ENCODE measurements at places on chromosomes 5 and 9. TPM values are rescaled to one million over a fixed set of nuclear protein-coding genes. Genes with fewer than 3 reads are reported as not detected.

GRCh38 chr5:82809420-82810143 lies 267.6 kb downstream of the TMEM167A start:
- no peak for DNase-seq

Gene CDH18
- total RNA-seq: not detected

- no peak for DNase-seq
Measured at GRCh38 chr5:177472460-177473442, 683 bp downstream of the DBN1 start.

DNA sequence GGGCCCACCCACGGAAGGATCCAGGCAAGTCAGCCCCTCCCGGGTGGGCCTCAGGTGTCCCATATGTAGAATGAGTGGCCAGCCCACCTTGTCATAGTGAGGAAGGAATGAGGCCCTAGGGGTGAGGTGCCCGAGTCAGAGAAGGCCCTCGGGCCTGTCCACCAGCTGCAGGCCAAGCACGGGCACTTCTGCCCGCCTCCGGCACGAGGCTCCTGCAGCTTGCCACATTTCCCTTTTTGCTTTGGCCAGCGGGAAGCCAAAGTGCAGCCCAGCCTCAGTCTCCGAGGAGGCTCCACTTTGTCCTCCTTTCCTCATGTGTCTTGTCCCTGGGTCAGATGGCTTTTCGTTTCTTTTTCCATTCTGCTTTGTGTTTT lies 72.9 kb downstream of the PSMB7 start:
- DNase-seq: no peak

Gene MARVELD2
- total RNA-seq: not detected

DNA sequence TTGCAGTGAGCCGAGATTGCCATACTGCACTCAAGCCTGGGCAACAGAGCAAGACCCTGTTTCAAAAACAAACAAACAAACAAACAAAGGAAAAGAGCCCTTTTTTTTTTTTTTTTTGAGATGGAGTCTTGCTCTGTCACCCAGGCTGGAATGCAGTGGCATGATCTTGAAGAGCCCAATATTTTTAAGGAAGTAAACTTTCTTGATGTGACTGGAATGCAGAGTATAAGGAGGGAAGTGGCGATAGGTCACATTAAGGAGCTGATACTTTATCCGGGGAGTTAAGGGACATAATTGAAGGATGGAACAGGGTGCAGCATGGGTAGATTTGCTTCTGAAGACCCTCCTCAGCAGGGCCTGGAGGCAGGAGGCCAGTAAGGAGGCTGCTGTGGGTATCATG lies 13.0 kb downstream of the NAIF1 start:
- DNase-seq: no peak

GRCh38 chr9:114419796-114420195 lies 32.0 kb upstream of the AKNA start:
- no peak for DNase-seq

DNA sequence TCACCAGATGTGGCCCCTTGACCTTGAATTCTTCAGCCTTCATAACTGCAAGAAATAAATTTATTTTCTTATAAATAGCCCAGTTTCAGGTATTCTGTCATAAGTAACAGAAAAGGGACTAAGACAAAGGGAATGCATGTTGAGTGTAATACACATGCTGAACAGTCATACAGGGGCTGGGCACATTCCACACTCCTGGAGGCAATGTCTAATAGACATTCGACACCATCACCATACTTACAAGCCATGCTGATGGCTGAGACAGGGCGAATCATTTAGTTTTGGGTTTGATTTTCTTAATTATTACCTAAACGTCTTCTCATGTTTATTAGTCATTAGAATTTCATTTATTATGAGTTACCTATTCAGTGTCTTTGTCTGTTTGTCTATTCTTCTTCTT lies 68.5 kb downstream of the TENT4A start:
- DNase-seq: no peak

- no peak for DNase-seq
Measured at GRCh38 chr5:62631909-62632580, 53.4 kb downstream of the LRRC70 start.
